ENCODE measurements at places on chromosomes 4 and X.

DNA sequence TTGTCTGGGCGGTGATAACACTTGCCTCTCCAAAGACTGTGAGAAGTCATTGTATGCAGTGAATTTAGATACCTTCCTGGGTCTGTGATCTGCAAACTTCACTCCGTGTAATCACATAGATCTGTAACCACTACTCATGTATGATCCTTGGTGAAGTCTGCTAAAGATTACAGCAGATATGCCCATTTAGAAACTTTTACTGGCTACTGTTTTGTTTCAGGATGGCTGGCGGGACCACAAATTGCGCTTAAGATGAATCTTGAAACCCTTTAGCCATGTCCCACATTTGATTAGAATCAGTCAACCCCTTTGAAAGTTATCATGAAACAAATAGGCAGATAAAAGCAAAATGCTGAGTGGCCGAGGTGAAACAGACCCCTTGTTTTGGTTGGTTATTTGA, 126.5 kb upstream of the SCML1 start:
- DNase-seq: no peak

- DNase-seq: no peak
These were observed 36.6 kb downstream of the ANAPC10 start for GRCh38 chr4:145061318-145061920.

DNA sequence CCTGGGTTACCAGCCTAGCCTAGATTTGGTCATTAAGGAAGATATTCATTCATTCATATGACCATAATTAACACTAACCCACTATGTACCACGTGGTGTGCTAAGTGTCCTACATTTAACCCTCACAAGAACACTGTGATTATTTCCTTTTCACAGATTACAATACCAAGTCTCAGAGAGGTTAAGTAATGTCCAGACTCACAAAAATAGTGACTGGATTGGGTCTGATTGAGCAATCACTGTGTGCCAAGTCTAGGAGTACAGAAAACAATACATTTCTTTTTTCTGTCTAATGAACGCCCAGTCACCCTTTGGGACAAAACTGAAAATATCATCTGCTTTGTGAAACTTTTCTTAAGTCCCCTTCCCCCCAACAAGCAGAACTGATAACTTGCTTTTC, 7.6 kb upstream of the DLG3 start:
- DNase-seq: no peak

GRCh38 chr4:56857601-56858309, 36.3 kb upstream of the SPINK2 start:
- no peak for DNase-seq

- DNase-seq: no peak
These were observed 73.2 kb downstream of the NFKB1 start for GRCh38 chr4:102574317-102574716.

DNA sequence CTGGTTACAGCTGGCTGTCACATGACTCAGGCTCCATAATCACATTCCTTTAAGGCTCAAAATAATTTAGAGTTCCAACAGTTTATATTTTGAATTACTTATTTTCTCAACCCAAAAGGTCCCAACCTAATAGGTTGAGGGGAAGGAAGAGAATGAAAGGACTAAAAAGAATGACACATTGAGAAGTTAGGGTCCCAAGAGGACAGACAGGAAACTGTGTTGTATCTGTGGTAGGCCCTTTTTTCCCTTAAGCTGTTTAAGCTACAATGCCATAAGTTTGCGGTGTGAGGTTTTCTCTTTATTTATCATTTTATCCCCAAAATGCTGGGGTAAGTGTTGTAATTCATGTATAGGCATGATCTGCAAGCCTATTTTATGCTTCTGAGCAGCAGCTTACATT, 290.2 kb downstream of the ZNF674 start:
- DNase-seq: no peak

- no peak for DNase-seq
These were observed 52.8 kb upstream of the GPC4 start for GRCh38 chrX:133468051-133468450.

DNA sequence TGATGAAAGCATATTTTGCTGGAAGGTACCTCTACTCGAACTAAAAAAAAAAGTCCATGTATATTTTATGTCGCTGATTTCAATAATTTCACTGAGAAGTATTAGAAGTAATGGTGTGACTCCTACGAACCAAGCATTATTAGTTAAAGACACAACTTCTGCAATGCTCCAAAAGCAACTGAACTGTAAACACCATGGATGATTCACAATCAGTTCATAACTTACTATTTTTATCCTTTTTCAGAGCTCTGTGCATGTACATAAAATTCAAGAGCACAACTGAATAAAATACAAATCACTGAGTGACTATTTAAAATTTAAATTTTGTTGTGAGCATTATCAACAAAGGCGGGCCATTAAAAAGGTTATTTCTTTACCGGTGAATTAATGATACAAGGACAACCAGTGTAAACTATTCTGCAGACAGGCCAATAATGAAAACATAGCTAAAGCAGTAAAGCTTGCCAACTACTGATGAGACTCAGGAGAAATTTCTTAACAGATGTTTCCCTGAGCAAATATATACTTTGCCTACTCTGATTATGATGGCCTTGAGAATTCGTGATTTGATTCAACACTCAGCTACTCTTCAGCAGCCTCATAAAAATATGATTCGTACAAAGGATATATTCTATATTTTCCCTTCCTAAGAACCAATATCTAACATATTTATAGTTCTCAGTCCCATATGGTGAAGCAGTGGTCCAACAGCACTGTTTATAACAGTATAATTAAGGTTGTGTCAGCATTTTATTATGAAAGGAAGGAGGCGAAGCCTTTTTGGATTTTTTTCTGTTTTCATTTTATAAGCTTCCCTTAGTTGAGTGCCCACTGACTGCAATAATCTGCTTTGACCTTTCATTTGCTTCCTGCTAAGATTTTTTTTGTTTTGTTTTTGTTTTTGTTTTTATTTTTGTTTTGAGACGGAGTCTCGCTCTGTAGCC, 62.8 kb upstream of the NEIL3 start:
- no peak for DNase-seq

GRCh38 chr4:8745005-8745790, 126.4 kb downstream of the HMX1 start:
- DNase-seq: no peak

DNA sequence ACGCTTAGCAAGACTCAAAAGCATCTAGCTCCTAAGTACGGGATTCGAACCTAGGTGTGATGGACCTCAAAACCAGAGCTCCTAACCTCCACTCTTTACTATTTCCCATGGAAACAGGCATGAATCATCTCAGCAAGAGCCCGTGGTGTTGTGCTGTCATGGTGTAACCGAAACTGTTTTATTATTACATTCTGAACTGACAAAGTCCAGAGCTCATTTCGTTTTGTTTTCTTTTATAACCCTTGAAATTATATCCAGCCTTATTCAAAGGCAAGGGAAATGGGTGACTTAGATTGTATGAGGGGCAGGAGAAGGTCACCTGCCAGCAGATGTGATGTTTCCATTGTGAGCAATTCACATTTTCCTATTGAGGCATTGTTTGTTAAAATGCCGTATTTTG, 301.1 kb downstream of the FRMPD4 start:
- DNase-seq: no peak

- no peak for DNase-seq
These were observed 5.9 kb downstream of the TLR7 start for GRCh38 chrX:12872741-12873140.

- no peak for DNase-seq
These were observed at the start of gene CYSLTR1 for GRCh38 chrX:78327370-78328086. TSS of gene CYSLTR1 (minus strand) at chrX:78327611. CDS start at chrX:78273746, 53,865 bp downstream.

GRCh38 chrX:45198706-45199105, 2.0 kb downstream of the DIPK2B start:
- no peak for DNase-seq

GRCh38 chr4:686413-687040, 2.4 kb downstream of the SLC49A3 start:
- DNase-seq: no peak

DNA sequence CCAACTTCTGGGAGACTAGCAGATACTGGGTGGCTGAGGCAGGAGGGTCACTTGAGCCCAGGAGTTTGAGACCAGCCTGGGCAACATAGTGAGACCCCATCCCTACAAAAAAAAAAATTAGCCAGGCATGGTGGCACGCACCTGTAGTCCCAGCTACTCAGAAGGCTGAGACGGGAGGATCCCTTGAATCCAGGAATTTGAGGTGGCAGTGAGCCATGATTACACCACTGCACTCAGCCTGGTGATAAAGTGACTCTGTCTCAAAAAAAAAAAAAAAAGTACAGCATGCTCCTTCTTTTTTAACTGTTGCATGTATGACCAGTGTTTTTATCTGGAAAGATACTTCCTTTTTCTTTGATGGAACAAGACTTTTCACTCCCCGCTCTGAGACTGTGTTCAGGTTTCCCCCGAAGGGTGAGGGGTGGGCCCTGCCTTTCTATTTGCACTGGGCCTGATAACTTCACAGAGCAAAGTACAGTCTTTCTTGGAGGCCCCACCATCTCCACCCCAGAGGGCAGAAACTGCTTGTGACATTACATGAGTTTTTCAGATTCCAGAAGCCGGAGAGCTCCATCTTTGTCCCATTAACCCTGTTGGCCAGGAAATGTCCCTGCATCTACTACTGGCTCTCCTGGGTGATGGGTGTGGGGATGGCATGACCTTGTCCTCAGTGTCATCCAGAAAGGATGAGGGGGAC, 35.2 kb downstream of the NYX start:
- no peak for DNase-seq

DNA sequence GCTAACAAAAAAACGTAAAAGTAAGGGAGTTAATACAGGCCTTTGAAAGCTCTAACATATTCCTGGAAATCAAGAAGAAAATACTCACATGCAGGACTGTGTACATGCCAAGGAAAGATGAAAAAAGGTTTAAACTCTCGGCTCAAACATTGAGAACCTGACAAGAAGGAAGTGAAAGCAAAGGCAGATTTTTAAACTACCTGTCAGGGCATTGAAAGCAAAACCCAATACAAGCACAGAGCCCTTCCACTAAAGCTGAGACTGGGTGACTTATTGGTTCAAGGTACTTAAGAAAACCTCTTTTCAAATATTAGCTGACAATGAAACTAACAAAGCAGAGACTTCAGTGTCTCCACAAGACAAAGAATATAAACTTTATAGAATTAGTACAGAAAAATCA, 313.0 kb upstream of the GRID2 start:
- DNase-seq: no peak

- DNase-seq: no peak
These were observed 3.8 kb upstream of the SLC26A1 start for GRCh38 chr4:996997-997374.

DNA sequence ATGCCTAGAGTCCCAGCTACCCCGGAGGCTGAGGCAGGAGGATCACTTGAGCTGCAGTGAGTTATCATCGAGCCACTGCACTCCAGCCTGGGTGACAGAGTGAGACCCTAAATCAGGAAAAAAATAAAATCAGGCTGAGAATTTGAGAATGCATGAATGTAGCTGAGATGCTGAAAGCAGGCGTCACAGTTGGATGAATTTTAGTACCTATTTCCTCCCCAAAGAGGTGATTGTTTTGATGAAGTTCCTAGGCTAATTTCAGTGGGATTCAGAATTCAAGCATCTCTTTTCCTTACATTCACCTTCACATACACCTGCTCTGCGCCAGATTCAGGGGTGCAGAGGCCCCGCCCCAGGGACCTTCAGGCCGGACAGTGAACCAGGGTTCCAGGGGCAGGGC, 3.2 kb downstream of the CFAP99 start:
- DNase-seq: no peak

DNA sequence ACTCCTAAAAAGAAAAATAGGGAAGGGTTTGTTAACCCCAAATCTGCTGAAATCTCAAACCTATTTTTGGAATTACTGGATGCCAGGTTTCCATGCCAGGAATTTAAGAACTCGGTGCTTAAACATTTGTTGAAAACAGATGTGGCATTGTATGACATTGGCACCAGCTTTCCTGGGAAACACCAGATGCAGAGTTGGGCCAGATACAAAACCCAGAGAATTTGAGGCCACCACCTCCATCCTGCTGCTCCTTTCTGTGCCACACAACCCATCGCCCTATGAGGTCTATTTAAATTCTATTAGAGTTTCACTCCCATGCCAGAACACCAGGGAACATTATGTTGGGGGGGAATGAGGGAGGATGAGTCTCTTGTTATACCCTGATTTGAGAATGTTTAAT, 71.7 kb downstream of the ARAP2 start:
- DNase-seq: no peak

- no peak for DNase-seq
These were observed 225.3 kb downstream of the PPP3CA start for GRCh38 chr4:101122019-101122418.

DNA sequence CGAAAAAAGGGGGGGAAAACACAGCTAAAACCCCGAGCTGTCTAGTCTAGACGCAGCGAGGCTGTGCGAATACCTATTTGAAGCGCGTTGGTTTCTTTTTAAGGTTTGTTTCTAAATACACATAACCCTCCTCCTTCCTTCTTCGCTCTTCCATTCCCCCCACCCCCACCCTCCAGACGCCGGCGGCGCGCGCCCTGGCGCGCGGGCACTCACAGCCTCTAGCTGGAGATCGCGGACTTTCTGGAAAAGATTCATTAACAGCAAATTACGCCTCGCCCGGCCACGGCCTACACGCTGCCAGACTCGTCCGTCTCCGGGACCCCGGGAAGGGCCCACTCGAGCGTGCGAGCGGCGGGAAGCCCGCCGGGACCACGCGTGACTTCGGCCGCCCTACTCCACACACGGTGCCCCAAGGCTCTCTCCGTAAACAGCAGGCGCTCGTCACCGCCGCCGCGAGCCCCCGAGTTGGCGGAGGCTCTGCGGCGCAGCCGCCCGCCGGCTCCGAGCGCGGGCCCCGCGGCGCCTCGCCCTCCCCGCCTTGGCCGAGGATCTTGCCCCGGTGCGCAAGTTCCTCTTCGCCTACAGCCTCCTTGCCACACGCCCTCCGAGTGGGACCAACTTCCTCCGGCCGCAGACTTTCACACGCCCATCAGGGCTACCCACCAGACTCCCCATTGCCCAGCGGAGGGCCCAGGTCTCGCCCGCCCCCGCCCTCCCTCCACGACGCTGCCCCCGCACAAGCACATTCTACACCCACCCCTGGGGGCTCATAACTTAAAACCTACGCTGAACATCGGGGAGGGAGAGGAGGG, 2.0 kb downstream of the BCOR start:
- no peak for DNase-seq

DNA sequence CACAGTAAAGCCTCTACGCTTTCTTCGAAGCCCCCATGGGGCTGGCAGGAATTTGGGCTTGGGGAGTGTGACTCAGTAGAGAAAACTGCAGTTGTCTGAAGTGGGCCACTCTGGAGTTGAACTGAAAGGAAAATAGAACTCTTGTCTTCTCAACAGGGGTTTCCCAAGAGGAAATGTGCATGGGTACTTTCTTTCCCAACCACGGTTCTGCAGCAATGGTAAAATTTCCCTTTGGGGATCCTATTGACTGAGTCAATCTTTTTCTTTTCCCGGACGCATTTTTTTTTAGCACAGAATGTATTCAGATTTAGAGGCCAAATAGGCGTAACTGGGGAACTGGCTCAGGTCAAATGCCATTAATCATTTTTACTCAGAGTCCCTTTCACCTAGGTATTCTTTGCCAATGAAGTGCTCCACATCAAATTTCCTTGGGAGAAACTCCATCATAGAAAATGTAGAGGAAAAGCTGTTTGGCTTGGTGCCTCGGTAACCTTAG, 269.3 kb downstream of the STIM2 start:
- DNase-seq: no peak
